CD4-positive, alpha-beta T cell treated with Interleukin-4 for 1 hour (primary cell): ENCODE measurements at places on chromosomes 1 and 21.

DNA sequence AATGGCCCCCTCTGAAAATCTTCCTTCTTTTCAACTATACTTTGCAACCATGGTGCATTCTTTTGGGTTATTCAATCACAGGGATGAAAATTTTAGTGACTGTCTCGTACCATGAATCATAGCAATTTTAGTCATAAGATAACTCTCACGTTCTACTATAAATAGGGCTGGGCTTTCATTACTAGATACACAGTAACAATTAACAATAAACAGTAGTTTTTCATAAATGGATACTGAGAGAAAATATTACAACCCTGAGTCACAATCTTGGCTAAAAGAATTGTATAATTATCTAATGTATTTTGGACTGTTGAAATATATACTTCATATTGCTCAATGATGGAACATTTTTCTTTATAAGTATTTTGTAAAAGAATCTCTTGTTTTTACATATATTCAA, 96.1 kb downstream of the TEX35 start:
- no peak for DNase-seq

- DNase-seq = no peak
Observed at GRCh38 chr1:228003461-228004330, 3.1 kb upstream of the WNT3A start.

DNA sequence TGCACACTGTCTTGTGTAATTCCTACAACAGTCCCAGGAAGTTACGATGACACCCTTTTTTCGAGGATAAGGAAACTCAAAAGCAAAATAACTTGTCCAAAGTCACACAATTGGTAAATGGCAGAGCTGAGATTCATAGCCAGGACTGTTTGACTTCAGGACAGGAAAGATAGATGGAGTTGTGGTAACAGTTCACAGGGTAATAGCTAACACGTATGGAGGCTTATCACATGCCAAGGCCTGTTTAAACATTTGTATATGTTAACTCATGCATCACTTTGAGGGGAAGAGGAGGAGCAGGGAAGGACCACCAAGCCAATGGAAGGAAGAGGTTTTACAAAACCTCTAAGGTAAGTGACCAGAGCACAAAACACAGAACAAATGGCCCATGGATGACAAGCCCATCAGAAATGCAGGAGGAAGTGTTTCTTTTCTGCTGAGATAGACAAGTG, 2.8 kb downstream of the DHCR24 start:
- no peak for DNase-seq

- DNase-seq = no peak
Observed at GRCh38 chr1:116334868-116335635, 38.0 kb upstream of the ATP1A1 start.

DNA sequence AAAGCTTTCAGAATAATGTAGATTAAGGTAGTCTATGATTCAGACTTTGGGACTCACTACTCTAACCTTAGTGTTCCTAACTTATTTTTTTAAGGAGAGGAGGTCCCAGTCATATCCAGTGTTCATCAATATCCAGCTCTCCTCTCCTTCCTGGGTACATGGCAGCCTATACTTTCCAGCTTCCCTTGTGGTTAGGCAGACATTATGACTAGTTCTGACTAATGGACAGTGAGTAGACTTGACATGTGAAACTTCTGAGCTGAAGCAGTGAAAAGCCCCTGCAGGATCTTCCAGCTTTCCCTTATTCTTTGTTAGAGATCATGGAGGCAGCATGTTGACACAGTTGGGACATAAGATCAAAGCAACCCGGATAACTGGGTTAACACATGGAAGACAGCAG, 144.2 kb downstream of the PTPRU start:
- no peak for DNase-seq

GRCh38 chr1:3676581-3677470, 24.5 kb downstream of the TP73 start:
- no peak for DNase-seq

DNA sequence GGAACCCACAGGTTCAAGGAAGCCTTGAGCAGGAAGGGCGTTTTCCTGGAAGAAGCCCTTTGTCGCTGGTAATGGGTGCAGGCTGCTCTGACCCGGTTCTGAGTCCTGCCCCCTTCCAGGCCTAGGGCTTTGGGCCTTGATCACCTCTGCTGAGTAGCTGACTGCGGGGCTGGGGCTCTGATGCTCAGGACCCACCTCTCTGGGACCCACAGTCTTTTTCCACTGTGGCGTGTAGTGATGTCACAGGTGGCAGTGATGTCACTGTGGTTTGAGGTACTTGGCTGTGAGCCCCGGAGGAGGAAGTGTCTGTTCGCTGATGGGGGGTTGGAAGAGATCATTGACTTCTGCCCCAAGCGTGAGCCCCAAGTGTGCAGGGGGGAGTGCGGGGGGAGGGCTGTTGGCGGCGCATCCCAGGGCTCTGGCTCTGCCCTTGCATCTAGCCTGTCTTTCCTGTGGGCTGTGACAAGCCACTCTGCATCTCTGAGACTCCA, 6.9 kb downstream of the TNFRSF1B start:
- peak; percentile 95 for DNase-seq

GRCh38 chr1:80392529-80392928, 1386.0 kb upstream of the ADGRL4 start:
- DNase-seq = no peak

DNA sequence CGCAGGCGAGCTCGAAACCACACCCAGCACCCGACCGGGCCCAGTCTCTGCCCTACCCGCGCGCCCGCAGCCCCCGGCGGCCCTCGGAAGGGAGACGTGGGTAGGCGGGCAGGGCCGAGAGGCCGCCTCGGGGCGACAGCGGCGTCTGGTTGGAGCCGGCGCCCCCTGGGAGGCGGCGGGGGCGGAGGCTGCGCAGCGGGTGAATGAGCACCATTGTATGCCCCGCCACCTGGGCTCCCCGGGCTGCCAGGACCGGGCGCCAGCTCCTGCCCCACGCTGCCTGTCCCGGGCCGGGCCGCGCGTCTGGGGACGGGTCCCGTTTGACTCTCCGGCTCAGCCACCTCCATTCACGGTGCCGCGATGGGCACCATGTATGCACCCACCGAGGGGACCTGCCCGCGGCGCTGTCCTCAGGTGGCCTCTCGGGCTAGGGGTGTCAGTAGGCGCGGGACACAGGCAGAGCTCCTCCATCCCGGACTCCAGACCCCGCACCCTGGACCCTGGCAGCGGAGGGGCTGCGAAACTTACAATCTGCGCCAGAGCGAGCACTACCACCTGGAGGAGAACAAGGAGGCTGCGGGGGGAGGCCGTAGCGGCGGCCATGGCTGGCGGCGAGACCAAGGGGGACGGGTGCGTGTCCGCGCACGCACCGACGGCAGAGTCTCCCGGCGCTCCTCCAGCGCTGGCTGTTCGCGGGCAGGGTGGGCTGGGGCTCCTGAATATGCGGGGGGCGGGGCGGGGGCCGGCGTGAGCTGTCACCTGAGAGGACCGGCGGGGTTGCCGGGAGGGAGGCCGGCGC, at the start of gene COL9A2:
COL9A2 (minus strand) TSS at position 692 of the 799 bp plus-strand sequence; CDS start at position 603, 89 bp downstream.
- peak; percentile 69 for DNase-seq

GRCh38 chr1:39088658-39089057, 62.5 kb downstream of the NDUFS5 start:
- DNase-seq = no peak

DNA sequence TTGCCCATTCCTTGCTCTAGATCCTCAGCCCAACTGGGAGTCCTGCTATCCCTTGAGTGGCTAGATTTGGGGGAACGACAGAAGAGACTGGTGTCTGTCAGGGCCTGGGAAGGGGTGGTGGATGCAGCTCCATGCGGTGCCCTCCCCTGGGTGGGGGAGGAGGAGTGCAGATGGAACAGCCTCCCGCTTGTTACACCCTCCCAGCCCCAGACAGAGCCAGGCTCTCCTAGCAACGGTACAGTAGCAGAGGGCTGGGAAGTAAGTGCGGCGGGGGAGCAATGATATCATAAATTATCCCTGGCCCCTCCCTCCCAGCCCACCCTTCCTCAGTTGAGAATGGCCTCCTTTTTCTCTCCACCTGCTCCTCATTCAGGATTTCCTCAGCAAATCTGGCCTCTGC, 37.2 kb downstream of the RHBG start:
- no peak for DNase-seq

- DNase-seq = peak; percentile 61
Observed at GRCh38 chr1:161486806-161487741, 18.2 kb upstream of the FCGR2A start.

- DNase-seq = no peak
Observed at GRCh38 chr1:169511316-169512005, 25.7 kb upstream of the SLC19A2 start.

DNA sequence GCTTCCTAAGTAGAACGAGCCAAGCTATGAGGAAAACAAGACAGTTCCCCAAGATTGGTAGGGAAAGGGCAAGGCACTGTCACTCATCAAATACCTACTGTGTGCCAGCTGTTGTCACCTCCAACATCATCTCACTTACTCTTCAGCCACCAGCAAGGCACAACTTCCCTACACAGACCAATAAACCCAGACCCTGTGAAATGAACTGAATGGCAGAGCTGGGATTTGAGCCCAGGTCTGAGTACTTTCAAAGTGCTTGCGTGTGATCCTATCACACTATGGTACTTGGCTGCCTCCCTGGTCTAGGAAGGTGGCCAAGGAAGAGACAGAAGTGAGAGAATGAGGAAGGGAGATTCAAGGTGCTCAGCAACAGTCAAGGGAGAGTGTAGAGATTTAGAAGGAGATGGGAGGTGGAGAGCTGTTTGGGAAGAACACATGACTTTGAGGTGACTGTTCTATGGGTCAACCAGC, 16.7 kb upstream of the TRIM63 start:
- DNase-seq = no peak

- DNase-seq = no peak
Observed at GRCh38 chr1:50666849-50667248, 243.6 kb upstream of the DMRTA2 start.

- DNase-seq = peak; percentile 58
Observed at GRCh38 chr1:152461544-152461943, 47.5 kb upstream of the CRNN start.

GRCh38 chr1:48858200-48858920, 81.7 kb upstream of the BEND5 start:
- DNase-seq = no peak
